ENCODE measurements at places on chromosomes 7 and 10.

- no peak for DNase-seq
Observed at GRCh38 chr10:79007421-79008319, 61.1 kb upstream of the ZMIZ1 start.

DNA sequence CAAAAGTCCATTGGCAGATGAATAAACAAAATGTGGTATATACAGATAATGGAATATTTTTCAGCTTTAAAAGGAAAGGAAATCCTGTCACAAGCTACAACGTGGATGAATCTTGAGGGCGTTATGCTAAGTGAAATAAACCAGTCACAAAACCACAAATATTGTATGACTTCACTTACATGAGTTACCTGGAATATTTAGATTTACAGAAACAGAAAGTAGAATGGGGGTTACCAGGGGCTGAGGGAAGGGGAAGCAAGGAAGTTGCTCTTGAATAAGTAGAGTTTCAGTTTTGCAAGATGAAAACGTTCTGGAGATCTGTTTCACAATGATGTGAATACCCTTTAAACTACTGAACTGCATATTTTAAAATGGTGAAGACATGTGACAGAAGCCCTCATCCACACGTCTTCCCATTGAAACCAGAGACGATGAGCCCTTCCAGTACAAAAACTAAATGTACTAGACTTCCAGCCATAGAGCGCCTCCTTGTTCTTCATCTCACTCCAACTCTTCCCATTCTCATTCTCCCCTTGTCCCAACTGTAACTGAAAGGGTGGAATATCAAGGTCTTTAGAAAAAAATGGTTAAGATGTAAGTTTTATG, 62.4 kb downstream of the MICU1 start:
- peak; percentile 60 for DNase-seq

DNA sequence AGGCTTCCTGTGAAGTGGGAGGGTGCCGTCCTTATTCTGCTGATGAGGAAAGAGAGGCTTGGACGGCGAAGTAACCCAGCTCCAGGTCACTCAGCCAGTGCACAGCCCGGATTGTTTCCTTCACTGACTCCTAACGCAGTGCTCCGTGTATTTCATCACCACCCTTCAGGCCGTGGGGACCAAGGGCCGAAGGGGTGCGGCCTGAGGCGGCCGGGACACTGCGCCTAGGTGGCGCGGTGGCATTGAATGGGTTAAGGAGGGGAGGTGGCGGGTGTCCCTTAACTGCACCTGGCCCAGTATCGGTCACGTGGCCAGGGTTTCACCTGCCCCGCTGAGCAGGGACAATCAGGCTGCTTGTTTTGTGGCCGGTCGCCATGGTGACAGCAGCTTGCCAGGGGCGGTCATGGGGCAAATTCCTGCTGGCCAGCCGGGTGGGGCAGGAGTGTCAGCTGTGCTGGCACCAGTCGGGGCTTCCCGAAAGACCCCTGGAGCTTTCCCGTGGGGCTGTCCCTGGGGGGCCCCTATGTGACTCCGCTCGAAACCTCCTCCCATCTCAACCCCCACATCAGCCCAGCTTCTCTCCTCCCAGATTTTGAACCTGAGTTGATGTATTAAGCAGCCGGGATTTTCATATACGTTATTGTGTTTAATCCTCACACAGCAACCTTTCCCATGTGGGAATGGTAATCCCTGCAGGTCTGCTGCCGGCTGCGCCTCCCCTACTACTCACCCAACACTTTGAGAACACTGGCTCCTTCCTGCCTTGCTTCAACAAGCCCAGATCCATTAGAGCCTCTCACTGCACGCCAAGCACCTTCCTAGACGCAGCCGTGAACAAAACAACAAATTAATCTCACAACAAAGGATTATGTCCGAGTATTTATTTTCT, 4.4 kb upstream of the ABHD11 start:
- peak; percentile 34 for DNase-seq

DNA sequence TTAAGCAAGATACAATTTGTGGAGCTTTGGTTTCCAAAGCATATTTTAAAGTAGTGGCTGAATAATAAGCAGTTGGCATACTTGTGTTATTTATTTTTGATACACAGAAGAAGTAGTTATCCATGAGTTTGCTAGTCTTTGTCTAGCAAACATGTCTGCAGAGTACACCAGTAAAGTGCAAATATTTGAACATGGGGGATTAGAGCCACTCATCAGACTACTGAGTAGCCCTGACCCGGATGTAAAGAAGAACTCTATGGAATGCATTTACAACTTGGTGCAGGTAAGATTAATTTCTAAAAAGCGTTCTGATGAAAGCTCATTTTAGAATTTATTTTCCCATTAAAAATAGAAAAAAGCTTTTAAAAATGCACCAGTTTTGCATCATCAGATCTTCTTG, 31.4 kb downstream of the ARMC3 start:
- DNase-seq, result no peak

GRCh38 chr7:47967708-47968107, 11.7 kb downstream of the HUS1 start:
- no peak for DNase-seq

DNA sequence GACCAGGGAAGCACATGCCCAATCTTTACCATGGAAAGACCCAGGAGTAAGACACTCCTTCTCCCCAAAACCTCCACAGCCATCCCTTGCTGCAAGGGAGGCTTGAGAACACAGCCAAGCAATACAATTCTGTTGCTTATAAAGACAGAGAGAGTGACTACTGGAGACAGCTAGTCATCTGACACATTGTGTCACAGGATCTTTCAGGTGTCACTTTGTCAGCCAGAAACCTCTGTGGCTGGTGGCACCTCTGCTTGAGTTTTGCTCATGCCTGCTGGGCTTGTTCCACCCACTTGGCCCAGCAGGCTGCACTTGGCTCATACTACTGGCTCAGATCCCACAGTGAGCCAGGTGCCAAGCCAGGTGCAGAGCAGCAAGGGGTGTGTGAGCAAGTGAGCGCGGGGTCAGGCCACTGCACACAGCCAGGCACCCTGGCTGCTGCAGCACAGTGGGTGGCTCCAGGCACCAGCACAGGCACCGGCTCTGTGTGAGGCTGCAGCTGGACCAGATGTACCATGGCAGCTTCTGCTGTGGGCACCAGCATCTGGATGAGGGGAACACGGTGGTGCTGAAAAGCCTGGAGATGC, 12.4 kb upstream of the PRLHR start:
- DNase-seq, result no peak

DNA sequence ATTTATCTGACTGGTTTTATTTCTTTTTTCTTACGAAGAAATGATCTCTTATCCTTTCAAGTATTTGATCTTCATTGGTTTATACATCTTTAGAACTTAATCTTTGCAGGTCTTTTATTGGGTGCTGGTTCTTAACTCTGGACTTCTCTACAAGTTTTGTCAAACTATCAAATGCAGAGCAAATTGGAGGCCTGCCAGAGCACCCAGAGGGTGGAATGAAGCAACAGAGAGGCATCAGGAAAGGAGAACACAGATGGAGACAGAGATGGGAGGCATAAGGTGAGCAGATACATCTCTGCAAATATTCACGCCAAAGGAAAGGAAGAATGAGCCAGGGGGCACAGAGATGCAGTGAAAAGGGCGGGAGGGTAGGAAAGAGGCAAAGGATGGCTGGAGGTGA, 130.3 kb downstream of the PKD1L1 start:
- DNase-seq, result no peak

DNA sequence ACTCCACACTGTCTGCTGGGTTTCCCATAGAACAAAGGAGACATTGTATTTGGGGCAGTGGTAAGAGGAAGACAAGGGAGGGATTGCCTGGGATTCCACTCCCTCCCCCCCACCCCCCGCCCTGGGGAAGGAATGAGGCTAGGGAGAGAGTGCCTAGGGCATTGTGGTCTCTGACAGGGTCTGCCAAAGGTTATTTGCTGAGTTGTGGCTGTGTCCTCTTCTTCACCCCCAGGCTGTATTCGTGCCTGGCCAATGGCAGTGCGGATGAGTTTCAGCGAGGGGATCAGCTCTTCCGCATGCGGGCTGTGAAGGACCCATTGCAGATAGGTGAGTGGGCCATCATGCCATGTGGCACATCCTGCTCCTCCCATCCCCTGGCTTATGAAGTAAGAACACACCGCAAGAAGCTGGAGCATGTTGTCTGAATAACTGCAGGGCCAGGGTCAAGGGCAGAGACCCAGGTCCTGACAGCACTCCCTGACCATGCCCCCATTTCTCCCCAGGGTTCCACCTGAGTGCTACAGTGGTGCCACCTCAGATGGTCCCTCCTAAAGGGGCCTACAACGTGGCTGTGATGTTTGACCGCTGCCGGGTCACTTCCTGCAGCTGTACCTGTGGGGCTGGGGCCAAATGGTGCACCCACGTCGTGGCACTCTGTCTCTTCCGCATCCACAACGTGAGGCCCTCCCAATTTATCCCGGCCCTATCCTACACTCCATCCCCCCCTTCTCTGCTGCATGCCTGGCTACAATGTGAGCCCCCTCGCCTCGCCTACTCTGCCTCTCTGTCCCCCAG, 3.7 kb downstream of the ZSWIM8 start:
- DNase-seq, result no peak

DNA sequence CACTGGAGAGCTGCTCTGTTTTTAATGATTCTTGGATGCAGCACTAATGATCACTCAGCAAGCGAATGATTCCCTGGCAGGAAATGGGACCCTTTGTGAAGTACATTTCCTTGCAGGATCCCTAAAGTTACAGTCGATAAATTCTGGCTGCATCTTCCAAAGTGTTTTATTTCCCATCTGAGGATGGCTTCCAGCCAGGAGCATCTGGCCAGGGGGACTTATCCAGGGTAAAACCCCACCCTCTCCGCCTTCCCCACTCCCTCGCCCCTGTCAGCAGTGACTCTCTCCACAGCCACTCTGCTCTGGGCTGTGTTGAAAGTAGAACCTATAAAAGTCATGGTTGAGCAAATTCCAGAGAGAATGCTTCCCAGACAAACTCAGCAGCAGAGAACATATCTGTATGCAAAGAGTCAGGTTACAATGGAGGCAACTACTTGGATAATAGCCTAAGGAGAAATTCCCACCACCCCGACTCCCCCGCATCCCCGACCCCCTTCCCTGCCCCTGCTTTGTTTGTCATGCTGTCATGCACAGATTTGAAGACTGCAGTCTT, 111.0 kb upstream of the ANLN start:
- no peak for DNase-seq

DNA sequence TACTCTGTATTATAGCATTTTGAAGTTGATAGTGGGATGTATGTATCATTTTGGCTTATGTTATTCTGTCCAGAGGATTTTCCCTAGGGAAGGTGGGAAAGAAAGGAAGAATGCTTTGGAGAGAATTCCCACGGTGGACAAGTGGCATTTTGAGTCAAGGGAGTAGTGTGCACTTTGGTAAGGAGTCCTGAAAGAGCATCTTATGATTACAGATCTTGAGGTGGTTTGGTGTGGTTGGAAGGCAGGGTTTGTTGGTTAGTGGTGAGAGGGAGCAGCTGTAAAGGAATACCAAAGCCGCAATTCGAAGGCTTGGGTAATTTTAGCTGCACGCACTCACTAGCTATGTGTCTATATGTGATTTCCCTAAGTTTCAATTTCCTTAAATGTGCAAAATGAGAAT, 16.1 kb downstream of the CCSER2 start:
- DNase-seq, result no peak

DNA sequence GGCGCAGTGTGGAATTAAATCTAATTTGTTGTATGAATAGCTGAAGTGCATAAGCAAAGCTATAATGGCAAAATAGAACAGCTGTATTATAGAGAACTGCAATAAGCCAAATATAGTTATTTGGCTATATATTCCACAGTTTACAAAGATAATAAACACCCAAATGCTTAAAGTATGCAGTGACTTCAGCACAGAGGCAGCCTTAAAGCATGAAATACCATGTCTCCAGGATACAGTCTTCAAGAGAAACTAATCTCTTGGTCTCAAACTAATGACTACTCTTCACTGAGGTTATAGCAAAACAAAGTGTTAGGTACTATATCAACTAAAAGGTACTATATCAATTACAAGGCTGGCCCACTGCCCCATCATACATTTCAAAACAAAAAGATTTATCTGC, 48.0 kb downstream of the NT5C2 start:
- DNase-seq, result no peak

- DNase-seq, result no peak
Observed at GRCh38 chr7:34025600-34025999, 120.3 kb downstream of the BMPER start.

DNA sequence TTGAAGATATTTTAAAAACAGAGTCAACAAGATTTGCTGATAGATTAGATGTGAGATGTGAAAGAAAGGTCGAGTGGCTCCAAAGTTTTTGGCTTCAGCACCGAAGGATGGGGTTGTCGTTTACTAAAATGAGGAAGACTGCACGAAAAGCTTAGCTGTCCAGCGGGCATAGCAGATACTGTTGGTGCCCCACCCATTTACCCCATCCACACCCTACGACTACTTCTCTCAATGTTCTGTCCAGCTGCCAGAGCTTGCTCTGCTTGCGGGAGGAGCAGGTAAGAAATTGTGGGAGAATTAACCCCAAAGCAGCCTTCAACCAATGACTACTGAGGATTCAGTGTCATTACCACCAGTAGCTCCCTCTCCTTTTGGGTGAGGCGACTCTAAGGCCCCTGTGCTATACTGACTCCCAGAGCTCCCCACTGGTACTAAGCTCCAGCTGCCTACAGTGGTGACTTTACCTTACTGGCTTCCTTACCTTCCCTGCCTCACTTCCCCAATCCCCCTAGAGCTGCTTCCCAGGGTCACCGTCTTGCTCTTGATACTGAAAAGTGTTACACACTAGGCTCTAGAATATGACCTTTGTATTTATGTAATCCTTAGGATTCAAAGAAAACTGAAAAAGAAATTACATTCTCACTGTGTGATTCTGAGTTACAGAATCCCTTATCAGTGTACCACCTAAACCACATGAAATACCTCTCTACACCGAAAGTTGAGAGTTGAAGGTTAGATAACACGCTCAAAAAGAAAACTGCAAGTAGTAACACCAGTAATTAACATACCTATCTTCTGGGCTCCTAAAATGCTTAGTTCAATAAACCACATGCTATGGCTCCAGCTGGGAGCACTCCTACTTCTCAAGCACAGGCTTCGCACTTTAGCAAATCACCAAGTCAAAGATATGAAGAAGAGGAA, 22.3 kb downstream of the CACUL1 start:
- no peak for DNase-seq

- no peak for DNase-seq
Observed at GRCh38 chr10:80462981-80463741, 9.1 kb downstream of the TSPAN14 start.

- no peak for DNase-seq
Observed at GRCh38 chr10:62844280-62845011, 28.3 kb upstream of the EGR2 start.

DNA sequence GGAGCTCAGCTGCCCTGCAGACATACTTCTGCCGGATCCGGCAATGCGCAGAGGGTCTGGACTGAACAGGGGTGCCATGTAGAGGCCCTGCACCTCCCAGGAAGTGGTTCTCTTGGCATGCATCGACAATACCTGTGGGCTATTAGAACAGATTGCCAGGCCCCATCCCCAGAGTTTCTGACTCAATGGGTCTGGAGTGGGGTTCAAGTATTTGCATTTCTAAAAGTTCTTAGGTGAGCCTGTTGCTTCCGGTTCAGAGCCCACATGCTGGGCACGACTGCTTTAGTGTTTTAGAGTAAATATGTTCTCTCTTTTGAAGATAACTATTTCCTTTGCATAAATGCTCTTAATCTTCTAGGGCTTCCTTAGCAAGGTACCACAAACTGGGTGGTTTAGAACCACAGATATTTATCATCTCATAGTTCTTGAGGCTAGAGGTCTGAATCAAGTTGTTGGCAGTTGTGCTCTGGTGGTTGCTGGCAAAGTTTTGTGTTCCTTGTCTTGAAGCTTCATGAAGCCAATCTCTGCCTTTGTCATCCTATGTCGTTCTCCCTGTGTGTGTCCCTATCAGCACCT, 435.5 kb downstream of the TCERG1L start:
- no peak for DNase-seq

Measured in GM06990 (cell line).